Endothelial cell of umbilical vein (primary cell): ENCODE measurements at places on chromosomes 16 and 17.

DNA sequence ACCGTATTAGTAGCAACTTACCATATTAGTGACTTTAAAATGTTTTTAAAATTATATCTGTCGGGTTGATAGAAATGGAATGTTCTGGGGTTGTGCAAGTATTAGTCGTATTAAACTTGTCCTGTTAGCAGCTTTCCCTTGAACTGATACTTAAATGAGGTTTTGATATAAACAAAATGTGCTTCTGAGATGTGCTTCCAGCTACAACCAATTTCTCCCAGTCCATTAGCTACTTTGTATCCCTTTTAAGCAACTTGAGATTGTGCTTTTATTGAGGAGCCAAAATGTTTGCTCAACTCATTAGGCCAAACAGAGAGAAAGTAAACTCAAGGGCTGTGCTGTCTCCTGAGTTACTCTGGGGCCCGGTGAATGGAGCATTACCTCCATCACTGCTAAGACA lies 255.0 kb upstream of the RBFOX1 start:
- DNase-seq, result no peak

GRCh38 chr16:67544844-67545664 lies 16.4 kb downstream of the RIPOR1 start:
- no peak for DNase-seq

GRCh38 chr17:70184207-70184606 lies 14.9 kb downstream of the KCNJ2 start:
- no peak for DNase-seq

DNA sequence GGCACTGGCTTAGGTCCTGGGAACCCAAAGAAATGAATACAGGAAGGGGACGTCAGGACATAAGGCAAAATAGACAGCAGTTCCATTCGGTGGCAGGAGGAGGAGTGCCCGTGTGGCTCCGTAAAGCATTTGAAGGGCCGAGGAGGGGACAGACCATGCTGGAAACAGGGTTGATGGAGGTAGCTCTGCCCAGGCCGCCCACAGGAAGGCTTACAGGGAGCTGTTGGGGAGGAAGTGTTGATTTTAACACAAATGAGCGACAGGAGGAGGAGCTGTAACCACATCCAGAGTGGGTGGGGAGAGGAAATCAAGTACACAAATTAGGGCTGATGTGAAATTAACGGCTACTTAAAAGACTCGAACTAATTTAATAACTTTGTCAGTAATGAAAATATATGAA lies 54.6 kb downstream of the RBFOX3 start:
- DNase-seq, result no peak

DNA sequence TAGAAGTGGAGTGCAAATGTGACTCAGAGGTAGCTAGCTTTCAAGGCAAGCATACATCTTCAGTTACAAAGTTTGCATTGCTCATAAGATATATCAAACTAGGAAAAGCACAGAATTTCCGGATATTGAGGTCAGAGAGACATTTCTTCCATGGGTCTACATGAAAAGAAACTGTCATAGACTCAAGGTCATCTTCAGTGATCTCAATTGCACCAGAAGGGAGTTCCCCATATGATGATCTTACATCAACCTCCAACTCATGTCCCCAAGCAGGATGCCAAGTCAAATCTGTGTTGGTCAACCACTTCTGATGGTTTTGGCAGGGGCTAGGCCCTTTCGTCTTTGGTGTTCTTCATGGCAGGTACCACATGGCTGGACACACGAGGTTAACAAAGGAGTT lies 459.9 kb upstream of the MAF start:
- DNase-seq, result no peak

- no peak for DNase-seq
Measured at GRCh38 chr16:66534376-66534799, 15.5 kb downstream of the TK2 start.

GRCh38 chr16:69031877-69032301 lies 73.6 kb upstream of the HAS3 start:
- DNase-seq, result no peak

DNA sequence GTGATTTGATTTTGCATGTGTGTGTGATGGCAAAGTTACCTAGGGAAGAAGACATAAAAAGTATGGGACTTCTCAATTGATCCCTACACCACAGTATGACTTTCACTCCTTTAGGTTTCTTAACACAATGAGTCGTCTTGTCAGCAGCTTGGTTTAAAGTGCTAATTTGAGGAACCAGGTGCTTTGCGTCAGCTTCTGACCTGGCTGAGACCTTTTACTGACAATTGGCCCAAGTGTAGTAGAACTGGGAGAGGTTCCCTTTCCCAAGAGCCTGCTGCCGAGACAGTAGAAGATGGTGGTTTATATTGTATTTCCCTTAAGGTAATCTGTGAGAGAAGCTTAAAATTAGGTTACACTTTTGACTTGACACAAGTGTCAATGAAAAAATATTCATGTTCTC lies 54.9 kb downstream of the LDHD start:
- no peak for DNase-seq

DNA sequence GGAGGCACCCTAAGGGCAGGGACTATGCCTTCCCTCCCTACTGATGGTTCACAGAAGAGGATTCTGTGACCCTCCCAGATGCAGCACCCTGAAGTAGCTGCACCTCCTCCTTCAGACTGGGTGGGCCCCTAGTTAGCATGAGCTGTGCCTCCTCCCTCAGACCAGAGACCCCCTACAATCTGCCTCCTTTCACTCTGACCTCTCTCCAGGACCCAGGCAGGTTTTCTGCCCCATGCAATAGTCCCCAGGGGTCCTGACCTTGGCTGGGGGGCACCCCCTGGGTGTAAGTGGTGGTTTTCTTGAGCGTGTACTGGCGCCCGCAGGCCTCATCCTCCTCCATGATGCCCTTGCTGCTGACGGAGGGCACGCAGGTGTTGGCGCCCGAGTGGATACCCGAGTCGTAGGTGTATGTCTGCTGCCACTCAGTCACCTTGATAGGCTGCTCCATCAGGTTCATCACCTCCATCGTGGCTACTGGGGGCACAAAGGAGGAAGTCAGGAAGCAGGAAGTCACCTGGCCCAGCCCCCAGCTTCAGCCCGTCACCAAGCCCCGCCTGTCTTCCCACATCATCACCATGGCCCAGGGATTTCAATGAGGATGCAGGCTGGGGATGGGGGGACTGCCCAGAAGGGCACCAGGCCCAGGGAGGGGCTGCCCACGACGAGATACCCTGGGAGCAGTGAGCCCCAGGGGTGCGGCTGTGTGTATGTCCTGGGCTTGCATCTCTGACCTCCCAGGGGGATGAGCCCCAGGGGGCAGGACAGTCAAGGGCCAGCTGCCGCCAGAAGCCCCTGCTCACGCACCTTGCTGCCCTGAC lies 14.9 kb downstream of the JUP start:
- DNase-seq, result no peak

GRCh38 chr16:22008215-22009059 lies 526 bp downstream of the MOSMO start:
- DNase-seq, result no peak

DNA sequence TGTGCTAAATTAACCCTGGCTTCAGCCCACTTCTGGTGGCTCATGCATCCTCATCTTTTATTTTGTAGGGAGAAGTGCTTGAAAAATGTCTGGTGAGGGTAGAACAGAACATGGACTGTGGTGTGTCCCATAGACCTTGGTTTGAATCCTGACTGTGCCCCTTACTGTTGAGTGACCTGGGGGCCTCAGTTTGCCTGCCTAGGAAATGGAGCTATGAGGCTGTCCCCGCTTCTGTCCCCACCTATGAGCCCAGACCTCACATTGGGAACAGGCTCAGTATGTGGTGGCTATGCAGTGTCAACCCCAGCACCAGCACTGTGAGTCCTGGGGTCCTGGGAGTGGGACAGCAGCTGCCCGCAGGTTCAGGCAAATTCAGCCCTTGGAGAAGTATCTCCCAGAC lies 186.3 kb upstream of the GSE1 start:
- no peak for DNase-seq

- peak; percentile 25 for DNase-seq
Measured at GRCh38 chr17:49496183-49496866, 1.2 kb downstream of the NGFR start.

DNA sequence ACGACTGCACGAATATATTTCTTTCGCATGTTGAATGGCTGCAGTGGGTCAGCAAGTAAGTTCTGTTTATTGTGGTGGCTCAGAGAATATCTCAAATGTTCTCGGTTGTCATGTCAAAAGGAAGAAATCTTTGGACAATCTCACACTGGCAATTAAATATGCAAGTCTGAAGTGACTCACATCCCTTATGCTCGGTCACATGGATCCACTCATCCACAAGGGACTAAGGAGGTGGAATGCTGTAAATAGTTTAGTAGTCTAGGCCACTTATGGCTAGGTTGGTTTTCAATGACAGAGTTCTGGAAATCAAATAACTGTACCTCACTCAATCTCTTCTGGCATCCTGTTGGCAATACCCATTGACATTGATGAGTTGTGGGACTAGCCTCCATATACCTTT lies 33.0 kb upstream of the PMP22 start:
- DNase-seq, result no peak

DNA sequence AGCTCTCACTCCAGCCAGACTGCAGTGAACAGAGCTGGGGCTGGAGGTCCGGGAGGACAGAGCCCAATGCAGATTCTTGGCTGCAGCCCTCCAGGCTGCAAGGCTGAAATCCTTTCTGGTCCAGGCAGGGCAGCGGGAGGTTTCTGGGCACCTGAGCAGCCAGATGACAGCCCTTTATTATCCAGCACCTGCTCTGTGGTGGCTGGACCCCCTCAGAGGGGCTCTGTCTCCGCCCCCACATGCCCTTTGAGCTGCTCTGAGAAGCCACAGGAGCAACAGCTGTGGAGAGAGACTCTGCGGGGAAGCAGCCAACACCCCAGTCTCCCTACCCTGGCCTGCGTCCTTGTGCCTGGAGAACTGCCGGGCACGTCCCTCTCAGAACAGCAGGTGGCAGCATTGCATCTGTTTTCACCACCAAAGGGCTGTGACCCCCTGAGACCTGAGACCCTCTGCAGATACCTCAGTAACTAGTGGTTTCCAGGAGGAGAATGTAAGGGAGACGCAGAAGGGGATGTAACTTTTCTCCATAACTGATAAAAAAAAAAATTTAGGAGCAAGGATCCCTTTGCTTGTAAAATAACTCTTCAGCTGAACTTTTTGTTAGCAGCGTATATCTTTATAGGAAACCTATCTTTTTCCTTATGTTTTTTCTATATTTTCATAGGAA lies 3.7 kb upstream of the CNP start:
- peak; percentile 64 for DNase-seq

- no peak for DNase-seq
Measured at GRCh38 chr17:82170412-82170961, 42.2 kb downstream of the CCDC57 start.

DNA sequence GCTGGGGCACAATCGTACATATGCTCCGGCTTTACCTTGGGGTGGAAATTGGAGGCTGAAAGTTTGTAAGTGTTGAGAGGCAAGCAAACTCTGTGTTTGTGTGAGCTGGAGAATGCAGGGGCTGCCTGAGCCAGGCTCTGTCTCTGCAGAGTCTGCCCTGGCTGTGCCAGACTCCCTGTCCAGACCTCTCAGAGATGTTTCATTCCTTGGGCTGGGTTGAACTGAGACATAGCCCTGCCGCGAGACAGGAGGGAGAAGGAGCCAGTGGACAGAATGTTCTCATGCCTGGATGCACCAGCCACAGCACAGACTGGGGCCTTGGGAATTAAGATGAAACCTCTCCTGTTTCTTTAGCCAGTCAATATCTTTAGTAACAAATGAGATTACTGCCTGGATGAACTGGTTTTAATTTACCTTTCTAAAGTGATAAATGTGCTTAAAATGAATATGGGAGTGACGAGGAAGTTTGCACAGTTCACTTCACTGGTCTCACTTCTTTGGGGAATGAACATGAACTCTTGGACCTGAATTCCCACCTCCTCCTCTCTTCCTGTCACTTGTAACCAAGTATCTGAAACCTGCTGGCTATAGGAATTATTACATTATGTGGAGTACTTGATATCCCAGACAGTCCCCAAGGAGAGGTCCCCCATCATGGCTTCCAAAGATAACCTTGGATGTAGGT lies 40.1 kb downstream of the YPEL2 start:
- peak; percentile 33 for DNase-seq

DNA sequence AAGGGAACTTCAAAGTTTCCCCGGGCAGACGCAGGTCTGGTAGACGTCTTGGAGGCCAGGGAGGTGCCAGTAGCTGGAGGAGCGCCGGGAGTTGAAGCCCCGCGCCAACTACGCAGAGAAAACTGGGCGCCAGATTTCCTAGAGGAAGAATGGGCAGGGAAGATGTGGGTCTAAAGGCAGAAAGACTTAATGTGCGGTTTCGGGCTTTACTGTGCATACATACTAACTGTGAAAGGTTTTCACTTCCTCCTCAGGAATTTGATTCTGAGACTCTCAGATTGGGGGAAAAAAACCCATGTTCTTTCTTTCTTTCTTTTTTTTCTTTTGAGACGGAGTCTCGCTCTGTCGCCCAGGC lies 331 bp upstream of the ZNF287 start:
- DNase-seq, result no peak

GRCh38 chr16:51180719-51181502 lies 29.8 kb upstream of the SALL1 start:
- no peak for DNase-seq

GRCh38 chr17:7314719-7315569 lies at the start of gene GPS2:
Gene GPS2 (minus strand): TSS chr17:7315360. CDS start chr17:7315052, 308 bp downstream.
- peak; percentile 84 for DNase-seq

GRCh38 chr17:51419476-51419875 lies 159.1 kb downstream of the UTP18 start:
- DNase-seq, result no peak

DNA sequence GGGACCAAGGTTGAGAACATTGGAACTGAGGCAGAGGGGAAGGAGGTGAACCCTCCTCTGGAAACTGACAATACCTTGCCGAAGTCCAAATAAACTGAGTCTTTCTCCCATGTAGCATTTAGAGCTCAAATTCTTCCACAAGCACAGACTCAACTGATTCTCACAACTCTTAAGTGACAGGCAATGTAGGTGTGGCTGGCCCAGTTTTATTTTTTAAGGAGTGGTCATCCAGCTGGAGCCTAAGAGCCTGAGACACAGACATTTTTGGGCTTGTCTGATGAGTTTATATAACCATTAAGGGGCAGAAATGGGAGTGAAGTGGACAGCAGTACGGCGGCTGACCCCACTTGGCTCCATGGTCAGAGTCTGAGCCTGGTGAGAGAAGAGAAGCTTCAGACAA lies 10.8 kb downstream of the RCVRN start:
- DNase-seq, result no peak

- no peak for DNase-seq
Measured at GRCh38 chr16:90040152-90041023, 21.1 kb upstream of the DBNDD1 start.

DNA sequence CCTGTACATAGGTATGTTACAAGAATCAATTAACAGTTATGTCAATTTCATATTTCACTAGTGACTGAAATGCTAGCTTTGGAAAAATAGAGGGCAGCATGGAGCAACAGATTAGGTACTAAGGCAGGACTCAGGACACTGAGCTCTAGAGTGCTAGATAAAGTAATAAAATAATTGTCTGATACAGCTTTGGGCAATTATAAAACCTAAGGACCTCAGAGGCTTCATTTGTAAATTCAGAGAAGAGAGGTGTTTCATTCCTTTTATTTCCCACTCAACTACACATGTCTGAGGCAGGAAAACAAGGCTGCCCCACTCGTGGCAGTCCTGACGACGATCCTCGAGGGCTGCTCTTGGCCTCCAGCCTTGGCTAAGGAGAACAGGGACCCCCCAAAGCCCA lies 81.5 kb downstream of the CA4 start:
- DNase-seq, result peak; percentile 45

- no peak for DNase-seq
Measured at GRCh38 chr17:72234985-72235384, 114.2 kb downstream of the SOX9 start.

- DNase-seq, result no peak
Measured at GRCh38 chr16:65099607-65100006, 22.3 kb downstream of the CDH11 start.

- DNase-seq, result no peak
Measured at GRCh38 chr17:82560802-82561428, 41.4 kb downstream of the FOXK2 start.

- DNase-seq, result no peak
Measured at GRCh38 chr17:40113907-40114245, 7.9 kb upstream of the MSL1 start.
